GM23338 (cell line): ENCODE measurements at places on chromosomes 2 and 18. TPM values are rescaled to one million over a fixed set of nuclear protein-coding genes. Genes with fewer than 3 reads are reported as not detected.
A peak's percentile ranks its signal among the peaks of the same experiment; 100 is the strongest.

DNA sequence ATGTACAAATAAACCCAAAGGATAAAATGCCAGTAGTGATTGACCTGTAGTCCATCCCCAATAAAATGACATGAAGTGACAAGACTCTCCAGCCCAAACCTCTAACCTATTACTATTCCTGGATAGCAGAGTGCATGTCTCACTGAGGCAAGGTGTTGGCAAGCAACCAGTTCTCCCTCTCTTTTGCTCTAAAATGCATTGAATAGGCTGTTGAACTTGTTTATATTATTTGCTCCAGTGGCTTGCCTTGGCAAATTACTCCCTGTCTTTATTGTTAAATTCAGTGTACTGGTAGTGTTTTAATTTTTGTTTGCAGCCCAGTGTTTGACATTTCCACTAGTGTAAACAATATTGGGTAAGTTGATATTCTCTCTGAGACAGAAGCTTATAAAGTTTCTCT is 70.5 kb downstream of the CSRNP3 start:
- no peaks in the 10 kb centered on the region for H3K36me3 ChIP-seq
- 0 out of 2 replicates have a peak, but pooled peaks cover 2% of the 10 kb centered on the region for H3K4me1 ChIP-seq
- no peak overlapping the region for H3K4me3 ChIP-seq
- no peaks in the 10 kb centered on the region for H3K27me3 ChIP-seq

DNA sequence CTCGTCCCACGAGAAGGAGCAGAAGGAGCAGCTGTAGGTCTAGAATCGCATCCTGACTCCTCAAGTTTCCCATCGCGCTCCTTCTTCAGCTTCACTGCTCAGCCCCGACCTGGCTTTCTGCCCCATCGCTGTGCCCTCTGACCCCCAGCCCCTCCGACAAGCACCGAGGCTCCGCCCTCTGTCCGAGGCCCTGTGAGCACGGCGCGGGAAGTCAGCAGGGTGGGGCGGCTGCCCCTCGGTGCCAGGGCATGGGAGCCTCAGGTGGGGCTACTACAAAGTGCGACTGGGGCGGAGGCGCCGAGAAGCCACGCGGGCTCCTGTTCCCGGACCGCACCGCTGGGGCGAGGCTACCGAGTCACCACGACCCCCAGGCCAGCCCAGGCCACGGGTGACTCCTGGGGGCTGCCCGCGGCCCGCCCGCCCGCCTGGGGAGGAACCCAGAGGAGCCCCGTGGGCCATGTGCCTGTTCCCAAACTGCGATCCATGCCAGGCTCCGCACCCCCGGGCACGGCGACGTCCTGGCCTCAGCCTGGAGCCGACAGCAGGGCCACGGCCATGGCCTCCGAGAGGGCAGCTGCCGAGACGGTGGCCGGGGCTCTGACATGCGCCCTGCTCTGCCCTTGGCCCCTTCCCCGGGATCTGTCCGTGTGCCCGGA is 36.6 kb upstream of the ID2 start:
- no peak overlapping the region for H3K27ac ChIP-seq
- no peaks in the 10 kb centered on the region for H3K27me3 ChIP-seq
- no peak for DNase-seq
- peaks cover 21% of the 10 kb centered on the region for H3K4me1 ChIP-seq
- no peaks in the 10 kb centered on the region for H3K36me3 ChIP-seq

DNA sequence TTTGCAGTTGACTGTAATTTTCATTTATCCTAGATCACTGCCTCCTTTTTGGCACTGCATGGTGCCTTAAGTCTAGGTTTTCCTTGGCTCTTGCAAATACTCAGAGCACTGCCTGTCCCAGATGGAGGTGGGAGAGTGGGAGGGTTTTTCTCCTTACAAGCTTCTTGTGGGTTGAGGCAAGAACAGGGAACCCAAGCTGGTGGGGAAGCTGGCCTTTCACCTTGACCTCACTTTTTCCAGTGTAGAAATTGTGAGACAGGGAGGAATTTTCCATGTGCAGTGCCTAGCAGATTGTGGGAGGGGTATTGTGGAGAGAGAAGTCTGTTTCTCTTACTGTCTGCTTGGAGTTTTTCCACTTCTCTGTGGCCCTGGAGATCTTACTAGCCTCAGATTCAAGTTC is 21.5 kb downstream of the GALNT1 start:
- no peak for DNase-seq
- H3K36me3 ChIP-seq = peaks cover 5% of the 10 kb centered on the region; the same call in 1 of the 2 replicates
- H3K27me3 ChIP-seq = no peaks in the 10 kb centered on the region
- H3K27ac ChIP-seq = no peak overlapping the region

DNA sequence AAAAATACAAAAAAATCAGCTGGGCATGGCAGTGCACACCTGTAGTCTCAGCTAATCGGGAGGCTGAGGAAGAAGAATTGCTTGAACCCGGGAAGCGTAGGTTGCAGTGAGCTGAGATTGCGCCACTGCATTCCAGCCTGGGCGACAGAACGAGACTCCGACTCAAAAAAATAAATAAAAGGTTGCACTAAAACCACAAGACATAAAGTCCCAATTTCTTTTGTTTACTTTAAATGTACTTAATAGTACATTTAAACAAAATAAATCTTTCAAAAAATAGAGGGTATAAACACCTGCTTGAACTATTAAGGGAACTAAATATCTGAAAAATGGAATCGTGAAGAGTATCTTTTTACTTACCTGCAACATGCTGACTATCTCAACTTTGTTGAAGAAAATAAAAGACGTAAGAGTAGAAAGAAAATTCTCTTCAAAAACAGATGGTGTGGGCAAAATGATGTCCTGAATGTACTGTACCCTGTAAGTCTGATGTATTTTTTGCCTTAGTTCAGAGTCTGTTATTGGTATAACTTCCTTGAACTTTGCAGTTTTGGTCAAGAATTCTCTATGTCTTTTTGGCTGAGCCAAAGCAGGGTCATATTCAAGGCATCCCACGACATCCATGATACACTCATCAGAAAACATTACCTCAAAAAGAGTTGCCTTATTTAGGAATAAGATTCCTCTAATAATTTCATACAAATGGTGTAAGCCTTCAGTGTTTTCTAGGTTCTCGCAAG is 19.2 kb downstream of the PPP4R3B start:
- no peak overlapping the region for H3K4me3 ChIP-seq
- no peaks in the 10 kb centered on the region for H3K4me1 ChIP-seq
- H3K27me3 ChIP-seq = no peaks in the 10 kb centered on the region
- no peak for DNase-seq
- no peaks in the 10 kb centered on the region for H3K36me3 ChIP-seq

DNA sequence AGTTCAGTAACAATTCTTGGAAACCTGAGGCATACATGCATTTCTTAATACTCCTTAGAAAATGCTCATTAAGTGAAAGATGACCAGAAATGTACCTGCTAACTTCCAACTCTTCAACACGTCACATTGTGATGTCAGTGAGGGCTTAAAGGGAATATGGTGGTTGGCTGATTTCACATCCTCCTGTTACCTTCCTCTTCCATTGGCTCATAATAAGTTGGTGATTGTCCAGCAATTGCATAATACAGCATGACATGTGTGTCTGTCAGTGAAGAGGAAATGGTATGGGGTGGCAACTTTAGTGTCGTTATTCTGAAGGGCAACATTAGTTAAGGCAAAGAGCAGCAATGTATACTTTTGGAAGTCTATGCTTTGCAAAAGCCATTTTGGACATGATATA is 26.0 kb downstream of the PLEK start:
- no peaks in the 10 kb centered on the region for H3K36me3 ChIP-seq
- no peaks in the 10 kb centered on the region for H3K27me3 ChIP-seq
- no peaks in the 10 kb centered on the region for H3K4me1 ChIP-seq
- H3K27ac ChIP-seq = no peak overlapping the region
- no peak for DNase-seq
- H3K4me3 ChIP-seq = no peak overlapping the region

GRCh38 chr2:27191070-27191829 is 20.6 kb upstream of the ATRAID start:
- no peak overlapping the region for H3K4me3 ChIP-seq
- H3K27me3 ChIP-seq = no peaks in the 10 kb centered on the region
- peak; percentile 83 for DNase-seq
- H3K4me1 ChIP-seq = no peaks in the 10 kb centered on the region
- no peaks in the 10 kb centered on the region for H3K36me3 ChIP-seq
- H3K27ac ChIP-seq = no peak overlapping the region

DNA sequence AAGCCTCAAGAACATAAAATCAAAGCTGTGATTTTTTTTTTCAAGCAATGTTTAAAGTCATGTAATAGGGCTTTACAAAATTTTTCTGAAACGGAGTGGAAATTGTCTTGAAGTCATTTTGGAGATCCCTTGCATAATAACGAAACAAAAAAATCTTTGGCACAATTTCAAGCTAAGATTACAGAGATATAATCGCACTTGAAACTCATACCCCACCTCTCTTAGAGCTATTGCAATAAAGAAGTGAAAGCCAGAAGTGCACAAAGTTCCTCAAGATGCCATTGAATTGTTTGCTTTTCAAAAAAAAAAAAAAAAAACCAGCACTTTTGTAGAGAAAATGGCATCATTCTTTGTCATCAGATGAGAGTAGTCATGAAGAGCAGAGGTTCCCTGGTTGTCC is 152.3 kb downstream of the PAX3 start:
- DNase-seq = no peak
- H3K36me3 ChIP-seq = no peaks in the 10 kb centered on the region
- H3K4me3 ChIP-seq = no peak overlapping the region
- H3K27ac ChIP-seq = no peak overlapping the region

GRCh38 chr2:31382452-31383120 is 32.0 kb downstream of the XDH start:
- no peaks in the 10 kb centered on the region for H3K27me3 ChIP-seq
- H3K36me3 ChIP-seq = no peaks in the 10 kb centered on the region
- no peak overlapping the region for H3K4me3 ChIP-seq
- DNase-seq = peak; percentile 49
- H3K27ac ChIP-seq = no peak overlapping the region

COL3A1 gene
- total RNA-seq = 0.17 TPM in 1 of 2 replicates, not detected in the other

TTR gene
- not detected in 2 replicates for total RNA-seq

DNA sequence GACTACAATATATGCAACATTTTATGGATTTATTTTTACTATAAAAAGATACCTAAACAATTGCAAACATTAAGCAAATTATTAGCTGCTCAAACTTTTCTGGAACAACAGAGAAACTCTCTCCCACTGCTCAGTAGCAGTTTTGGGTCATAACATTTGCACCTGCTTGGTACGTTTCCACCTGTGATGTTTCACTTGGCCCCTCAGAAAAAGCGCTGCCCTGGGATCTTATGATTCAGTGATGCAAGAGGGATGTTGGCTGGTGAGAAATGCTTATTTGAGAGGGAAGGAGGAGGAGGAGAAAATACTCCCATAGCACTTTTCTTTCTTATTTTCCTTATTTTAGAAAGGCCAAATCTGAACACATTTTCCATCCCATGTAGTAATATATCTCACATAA is 9.2 kb downstream of the IRS1 start:
- H3K27me3 ChIP-seq = no peaks in the 10 kb centered on the region
- H3K4me1 ChIP-seq = peaks cover 51% of the 10 kb centered on the region
- peak overlapping the region; percentile 93 for H3K27ac ChIP-seq
- peaks cover 4% of the 10 kb centered on the region; the same call in 1 of the 2 replicates for H3K36me3 ChIP-seq
- DNase-seq = no peak
- H3K4me3 ChIP-seq = peak overlapping the region; percentile 54

DNA sequence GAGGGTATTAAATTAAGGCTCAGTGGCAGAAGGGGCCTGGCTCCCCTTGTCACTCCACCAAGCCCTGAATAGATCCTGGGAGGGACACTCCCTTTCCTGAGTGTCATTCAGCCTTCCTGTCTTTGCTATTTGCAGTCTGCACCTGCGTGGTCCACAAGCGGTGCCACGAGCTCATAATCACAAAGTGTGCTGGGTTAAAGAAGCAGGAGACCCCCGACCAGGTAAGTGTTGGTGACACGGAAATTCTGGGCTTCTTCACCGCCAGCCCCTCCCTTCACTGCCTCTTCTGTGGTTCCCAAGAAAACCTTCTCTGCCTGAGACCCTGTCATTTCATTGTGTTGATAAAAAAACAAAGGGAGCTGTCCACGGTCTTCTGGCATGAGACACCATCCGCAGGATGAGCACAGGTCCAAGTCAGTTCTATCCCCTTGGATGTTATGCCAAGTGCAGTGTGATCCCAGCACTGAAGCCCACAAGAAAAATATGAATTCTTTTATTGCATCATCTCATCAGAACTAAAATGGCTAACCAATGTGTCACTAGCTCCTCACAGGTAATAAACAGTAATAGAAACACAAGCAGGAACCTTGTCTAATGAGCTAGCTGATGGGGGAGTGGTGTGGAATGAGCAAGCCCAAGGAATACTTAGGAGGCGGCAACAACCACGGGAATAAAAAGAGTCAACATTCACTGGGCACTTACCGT is 316.9 kb upstream of the EPAS1 start:
- no peak overlapping the region for H3K4me3 ChIP-seq
- no peaks in the 10 kb centered on the region for H3K36me3 ChIP-seq
- H3K27me3 ChIP-seq = no peaks in the 10 kb centered on the region
- DNase-seq = no peak
- H3K4me1 ChIP-seq = no peaks in the 10 kb centered on the region
- no peak overlapping the region for H3K27ac ChIP-seq

DNA sequence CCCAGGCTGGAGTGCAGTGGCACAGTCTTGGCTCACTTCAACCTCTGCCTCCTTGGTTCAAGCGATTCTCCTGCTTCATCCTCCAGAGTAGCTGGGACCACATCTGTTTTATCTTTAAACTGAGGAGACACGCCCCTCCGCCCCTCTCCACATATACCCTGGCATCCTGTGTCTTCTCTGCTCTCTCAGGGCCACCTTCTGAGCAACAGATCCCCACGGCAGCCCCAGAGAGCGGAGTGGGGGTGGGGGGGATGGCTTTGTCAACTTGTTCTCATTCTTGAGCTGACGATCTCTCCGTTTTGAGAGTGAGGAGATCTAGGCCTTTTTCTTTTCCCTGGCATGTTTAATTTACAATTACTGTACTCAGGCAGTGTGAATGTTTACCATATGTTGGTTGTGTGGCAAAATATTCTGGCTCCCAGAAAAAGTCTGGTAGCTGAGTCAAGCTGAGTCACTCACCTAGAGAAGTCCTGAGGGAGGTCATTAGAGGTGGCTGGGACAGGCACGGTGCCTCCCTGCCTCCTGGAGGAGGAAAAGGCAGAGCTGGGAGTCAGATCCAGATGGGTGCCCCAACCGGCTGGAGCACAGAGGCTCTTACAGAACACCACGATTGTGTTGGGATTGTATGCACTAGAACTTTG is 19.5 kb upstream of the ID2 start:
- H3K27ac ChIP-seq = no peak overlapping the region
- no peak for DNase-seq
- no peaks in the 10 kb centered on the region for H3K4me1 ChIP-seq

- DNase-seq = no peak
- peaks cover 9% of the 10 kb centered on the region; the same call in 1 of the 2 replicates for H3K4me1 ChIP-seq
- no peaks in the 10 kb centered on the region for H3K36me3 ChIP-seq
- H3K4me3 ChIP-seq = no peak overlapping the region
These were observed 36.5 kb upstream of the DLX1 start for GRCh38 chr2:172048508-172049503.

ARHGAP25 gene
- total RNA-seq = 1.9 and 2.5 TPM in 2 replicates

DNA sequence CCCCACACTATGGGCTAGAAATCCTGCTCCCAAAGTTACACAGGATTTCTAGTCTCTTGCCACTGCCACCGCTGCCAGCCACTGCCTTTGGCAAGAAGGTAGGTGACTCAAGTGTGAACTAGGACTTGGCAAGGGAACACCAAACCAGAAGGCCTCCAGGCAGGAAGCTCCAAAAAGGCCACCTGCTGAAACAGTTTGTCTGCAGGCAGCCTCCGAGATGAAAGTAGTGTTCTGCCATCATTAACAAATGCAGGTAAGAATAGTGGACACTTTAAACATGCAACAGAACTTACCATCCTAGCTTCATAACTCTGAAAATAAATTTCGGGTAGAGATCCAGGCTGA is 3.9 kb downstream of the ANKRD44 start:
- H3K4me1 ChIP-seq = peaks cover 11% of the 10 kb centered on the region
- no peak overlapping the region for H3K4me3 ChIP-seq
- DNase-seq = no peak
- peaks cover 28% of the 10 kb centered on the region for H3K27me3 ChIP-seq
